ENCODE measurements at places on chromosomes 5 and 9.

- no peak for DNase-seq
These were observed 493.1 kb downstream of the ZNF608 start for GRCh38 chr5:124253203-124253810.

GRCh38 chr9:76729980-76730737, 34.1 kb upstream of the PCA3 start:
- no peak for DNase-seq

- no peak for DNase-seq
These were observed 33.3 kb downstream of the TDRD7 start for GRCh38 chr9:97445119-97445701.

GRCh38 chr9:136787690-136788400, 3.3 kb upstream of the TMEM141 start:
- peak; percentile 69 for DNase-seq

- no peak for DNase-seq
These were observed 766.4 kb upstream of the WWC1 start for GRCh38 chr5:167525004-167525403.

DNA sequence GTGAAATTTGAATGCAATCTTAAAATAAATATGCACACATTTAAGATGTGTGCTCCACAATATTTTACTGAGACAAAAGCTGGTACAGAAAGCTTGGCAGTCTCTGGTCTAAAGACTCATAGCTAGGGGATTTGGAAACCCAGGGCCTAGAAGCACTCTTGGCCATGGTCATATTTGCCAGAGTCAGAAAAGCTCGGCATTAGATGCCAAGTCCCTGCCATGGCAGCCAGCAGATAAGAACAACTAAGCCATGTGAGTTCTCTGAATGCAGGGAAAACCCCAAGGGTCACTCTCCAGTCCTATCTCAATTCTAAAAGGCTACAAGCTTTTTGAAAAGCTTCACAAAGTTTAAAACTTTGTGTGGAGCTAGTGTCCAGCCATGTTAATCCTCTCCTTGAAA, 119.5 kb downstream of the FAM114A2 start:
- DNase-seq: no peak

- peak; percentile 7 for DNase-seq
These were observed 507 bp downstream of the CTNND2 start for GRCh38 chr5:11903614-11904264.

DNA sequence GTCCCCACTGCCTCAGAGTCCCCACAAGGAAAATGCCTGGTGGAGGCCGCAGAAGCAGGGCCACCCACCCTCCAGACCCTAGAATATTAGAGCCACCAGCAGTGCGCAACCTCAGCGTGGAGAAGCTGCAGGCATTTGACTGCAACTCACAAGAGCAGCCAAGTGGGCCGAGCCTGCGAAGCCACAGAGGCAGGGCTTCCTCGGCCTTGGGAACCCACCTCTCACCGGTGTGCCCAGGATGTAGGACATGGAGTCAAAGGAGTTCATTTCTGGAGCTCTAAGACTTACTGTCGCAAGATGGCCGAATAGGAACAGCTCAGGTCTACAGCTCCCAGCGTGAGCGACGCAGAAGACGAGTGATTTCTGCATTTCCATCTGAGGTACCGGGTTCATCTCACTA, 397.9 kb upstream of the PIK3R1 start:
- DNase-seq: no peak

- no peak for DNase-seq
These were observed 38.6 kb upstream of the SLC6A19 start for GRCh38 chr5:1162751-1163150.

GRCh38 chr5:180817893-180818674, 15.5 kb upstream of the MGAT1 start:
- no peak for DNase-seq

DNA sequence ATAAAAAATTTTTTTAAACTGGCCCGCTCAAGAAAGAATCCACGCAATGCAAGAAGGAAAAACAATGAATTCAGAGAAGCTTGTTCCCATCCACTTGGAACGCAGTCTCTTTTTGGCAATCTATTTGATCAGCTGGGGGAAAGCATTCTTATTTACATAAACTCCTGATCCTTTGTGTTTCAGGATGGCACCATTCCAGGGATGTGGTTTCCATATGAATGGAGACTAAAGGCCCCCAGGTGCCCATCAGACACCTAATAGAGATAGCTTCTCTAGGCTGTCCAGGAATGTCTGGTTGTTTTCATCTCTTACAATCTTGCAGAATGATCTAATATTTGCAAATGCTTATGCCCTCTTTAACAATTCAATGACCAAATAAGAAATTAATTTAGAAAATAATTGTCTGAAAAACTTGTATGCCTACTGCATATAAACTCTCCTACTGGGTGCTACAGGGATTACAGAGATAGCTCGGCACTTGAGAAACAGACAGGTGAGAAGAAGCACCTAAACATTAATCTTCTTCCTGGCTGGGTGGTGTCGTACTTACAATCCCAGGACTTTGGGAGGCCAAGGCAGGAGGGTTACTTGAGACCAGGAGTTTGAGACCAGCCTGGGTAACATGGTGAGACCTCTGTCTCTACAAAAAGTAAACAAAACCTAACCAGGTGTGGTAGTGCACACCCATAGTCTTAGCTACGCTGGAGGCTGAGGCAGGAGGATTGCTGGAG, 3.0 kb upstream of the RASGRF2 start:
- DNase-seq: no peak

DNA sequence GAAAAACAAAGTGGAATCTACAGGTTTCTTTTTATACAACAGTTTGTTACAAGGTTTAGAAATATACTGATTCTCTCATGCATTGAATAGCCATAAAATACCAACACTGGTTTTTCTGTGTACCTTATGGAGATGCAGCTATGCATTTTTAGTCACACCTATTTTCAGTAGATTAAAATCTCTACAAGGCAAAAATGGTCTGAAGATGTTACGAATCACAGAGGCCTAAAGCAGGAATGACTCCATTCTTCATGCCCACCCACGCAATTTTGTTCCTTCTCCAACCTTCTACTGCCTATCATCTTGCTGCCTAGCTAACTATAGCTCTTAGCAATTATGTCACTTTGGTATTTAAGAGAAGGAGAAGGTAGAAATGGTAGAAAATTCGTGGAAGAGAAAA, 9.9 kb downstream of the PLK2 start:
- DNase-seq: no peak

DNA sequence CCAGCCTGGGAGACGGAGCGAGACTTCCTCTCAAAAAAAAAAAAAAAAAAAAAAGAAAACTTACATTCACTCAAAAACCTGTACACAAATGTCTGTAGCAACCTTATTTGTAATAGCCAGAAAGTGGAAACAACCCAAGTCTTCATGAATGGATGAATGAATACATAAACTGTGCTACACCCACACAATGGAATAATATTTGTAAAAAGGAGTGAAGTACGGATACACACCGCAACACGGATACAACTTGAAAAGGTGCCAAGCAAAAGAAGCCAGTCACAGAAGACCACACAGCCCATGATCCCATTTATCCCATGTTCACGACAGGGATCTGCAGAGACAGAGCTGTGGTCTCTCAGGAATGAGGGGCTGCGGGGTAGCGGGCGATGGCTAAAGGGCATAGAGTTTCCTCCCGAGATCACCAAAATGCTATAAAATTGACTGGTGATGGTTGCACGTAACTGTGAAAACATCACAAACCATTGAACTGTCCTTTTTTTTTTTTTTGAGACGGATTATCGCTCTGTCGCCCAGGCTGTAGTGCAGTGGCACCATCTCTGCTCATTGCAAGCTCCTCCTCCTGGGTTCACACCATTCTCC, 76.2 kb upstream of the COL5A1 start:
- no peak for DNase-seq

DNA sequence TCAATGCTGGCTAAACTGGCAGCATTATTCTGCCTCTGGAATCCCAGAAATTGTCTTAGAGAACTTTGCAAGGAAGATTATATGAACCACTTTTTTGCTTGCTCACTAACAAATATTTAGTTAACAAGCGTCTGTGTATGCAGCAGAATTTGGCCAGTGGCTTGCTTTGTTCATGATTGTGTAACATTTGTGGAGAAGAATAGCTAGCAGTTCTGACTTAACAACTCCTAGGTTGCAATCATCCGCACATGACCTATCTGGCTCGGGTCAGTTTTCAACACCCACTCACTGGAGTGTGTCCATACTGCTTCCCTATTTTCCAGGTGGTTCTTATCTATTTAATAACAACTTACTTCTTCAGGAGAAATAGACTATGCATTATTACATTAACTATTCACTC, 98.5 kb downstream of the SNX18 start:
- DNase-seq: no peak

DNA sequence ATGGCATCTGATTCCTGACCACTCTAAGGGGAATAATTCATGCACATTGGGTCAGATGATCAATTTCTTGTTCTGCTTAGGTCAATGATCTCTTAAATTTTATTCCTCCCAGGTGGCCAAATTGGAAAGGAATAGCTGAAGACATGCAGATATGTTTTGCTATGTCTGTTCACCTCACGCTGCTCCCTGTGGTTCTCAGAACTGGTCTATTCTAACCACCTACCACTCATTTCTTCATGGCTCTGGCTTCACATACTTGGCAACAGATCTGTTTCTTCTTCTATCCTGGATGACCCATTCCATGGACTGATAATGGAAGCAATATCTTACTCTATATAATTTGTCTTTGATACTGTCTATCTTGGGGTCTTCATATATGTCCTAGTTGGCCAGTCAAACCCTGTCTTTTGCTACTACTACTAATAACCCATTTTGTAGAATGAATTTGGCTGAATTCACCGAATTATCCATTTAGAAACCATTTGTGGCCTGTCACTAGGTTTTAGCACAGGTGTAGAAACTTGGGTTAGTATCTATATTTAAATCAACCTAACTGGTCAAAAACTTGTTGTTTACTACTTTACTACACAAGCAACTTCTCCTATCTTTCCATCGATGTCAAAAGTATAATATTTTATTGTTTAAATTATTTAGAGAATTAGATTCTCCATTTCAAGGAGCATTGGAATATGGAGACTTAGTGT, 650.9 kb downstream of the TLE4 start:
- DNase-seq: no peak

DNA sequence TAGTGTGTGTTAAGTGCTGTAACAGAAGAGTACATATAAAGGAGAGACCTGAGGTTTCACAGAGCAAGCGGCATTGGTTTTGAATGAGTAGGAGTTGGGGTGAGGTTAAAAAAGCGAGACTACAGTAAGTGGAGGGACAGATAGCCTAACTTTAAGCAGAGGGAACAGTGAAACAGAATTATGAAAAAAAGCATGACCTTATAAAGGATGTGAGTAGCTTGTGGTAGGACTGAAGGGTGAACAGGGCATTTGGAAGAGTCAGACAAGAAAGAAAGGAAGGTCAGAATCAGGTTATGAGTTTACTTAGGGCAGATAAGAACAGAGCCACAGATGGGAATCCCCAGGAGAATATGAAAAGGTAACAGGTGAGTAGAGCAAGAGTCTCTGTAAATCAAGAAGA, 22.5 kb downstream of the MSANTD3 start:
- DNase-seq: no peak

DNA sequence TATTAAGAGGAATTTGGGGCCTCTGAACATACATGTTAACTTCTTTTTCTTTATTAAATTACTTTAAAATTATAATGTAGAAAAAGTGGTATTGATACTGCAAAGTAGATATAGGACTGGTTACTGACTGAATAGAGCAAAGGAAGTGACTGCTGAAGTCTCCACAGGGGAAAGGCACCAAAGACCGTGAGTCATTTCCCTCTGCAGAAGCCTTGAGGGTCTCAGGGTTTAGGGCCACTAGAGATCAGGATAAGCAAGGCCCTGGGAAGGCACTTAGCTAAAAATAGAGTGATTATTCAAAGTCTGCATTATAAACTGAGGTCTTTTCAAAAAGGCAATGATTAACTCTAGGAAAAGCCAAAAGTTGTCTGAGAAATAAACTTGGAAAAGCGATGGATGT, 44.7 kb upstream of the ITGA1 start:
- DNase-seq: no peak

- DNase-seq: no peak
These were observed 67.4 kb downstream of the VCAN start for GRCh38 chr5:83538786-83539462.

DNA sequence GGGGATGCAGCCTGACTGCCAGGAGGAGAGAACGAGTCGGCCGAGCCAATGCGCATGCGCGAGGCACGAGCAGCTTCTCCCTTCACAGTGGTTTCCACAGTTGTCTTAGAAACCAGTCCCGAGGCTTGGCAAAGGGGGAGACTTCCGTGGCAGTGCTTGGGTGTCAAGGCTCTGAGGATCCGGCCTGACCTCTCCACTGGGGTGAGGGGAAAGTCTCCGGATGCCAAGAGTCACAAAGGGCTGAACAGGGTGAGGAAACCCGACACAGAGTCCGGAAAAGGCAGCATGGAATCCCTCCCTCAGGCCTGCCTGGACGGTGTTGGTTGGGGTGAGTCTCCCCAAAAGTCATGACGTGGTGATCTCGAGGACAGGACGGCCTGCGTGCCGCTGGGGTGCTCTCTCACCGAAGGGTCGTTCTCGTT, 475.5 kb downstream of the SPATA31A7 start:
- no peak for DNase-seq

DNA sequence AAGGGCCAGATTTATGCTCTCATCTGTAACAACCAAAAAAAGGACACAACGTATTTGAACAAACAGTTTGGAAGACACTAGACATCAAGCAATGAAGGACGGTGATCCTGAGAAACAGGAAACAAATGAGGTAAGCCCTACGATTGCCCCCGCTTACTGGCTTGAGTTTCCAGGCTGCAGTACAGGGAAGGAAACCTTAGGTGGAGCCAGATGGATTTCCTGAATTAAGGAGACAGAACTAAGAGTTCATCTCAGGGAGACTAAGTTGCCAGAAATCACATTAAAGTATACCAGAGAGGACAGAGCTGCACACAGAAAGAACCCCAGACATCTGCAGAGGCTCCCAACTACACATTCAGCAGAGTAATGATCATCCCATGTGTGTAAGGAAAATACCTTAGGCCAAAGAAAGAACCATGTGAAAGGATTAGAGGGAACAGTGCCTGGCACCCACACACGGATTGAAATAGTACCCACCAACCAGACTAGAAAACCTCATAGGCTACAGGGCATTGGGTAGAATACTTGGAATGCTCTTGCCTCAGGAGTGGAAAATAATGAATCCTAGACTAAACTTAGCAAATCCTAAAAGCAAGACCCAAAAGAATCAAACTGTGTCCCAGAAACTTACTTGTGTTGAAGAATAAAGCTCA, 99.3 kb upstream of the NIPBL start:
- peak; percentile 18 for DNase-seq

GRCh38 chr9:76444322-76444929, 14.6 kb upstream of the GCNT1 start:
- no peak for DNase-seq

GRCh38 chr5:168592014-168592368, 12.8 kb upstream of the PANK3 start:
- no peak for DNase-seq
